ENCODE measurements at places on chromosomes 5 and 9.

GRCh38 chr5:5560016-5560415, 137.5 kb downstream of the ICE1 start:
- DNase-seq, result no peak

DNA sequence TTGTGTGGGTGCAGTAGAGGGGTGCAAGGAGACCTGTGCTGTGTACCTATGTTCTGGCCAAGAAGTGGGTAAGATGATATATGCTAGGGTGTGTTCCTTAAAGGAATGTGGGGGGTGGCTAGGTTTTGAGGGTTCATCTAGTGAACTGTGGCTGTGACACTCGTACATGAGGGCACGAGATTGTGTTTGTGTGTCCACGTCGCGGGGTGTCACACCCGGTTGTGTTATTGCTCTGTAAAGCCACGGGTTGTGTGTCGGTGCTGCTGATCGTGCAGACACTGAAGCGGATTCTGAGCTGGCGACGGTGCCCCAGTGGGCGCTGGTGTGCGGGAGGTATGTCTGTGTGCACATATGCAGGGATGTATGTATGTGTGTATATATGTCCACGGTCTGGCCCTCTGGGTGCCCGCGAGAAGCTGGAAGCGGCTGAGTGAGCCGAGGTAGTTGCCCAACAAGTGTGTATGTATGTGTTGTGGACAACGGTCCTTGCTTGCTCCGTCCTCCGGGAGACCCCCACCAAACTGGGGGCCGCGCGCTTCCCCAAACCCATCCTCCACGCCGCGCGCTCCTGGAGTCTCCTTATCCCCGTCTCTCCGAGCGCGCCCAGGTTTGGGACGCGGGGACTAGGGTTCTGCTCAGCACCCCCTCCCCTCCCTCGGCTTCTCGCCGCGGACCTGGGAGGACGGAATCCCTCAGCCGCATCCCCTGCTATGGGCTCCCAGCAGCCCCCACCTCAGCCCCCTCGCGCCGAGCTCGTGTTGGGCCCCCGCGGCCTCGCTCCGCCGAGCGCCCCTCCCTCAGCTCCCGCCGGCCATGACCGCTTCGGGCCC, 639 bp downstream of the PCDH1 start:
- DNase-seq, result no peak

DNA sequence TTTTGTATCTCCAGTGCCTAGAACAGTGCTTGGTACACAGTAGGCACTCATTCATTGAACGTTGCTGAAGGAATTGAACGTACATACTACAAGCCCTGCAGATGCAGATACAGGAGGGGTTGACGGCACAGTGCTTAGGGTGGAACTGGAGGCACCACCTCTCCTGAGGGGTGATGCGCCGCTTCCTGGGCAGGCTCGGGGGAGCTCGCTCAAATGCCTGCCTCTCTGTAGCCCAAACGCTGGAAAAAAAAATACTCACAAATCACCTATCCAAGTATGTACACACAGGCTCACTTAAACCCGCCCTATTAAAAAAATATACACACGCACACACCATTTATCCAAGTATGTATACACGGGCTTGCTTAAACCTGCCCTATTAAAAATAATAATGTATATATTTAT, 536 bp upstream of the COMMD10 start:
- no peak for DNase-seq

DNA sequence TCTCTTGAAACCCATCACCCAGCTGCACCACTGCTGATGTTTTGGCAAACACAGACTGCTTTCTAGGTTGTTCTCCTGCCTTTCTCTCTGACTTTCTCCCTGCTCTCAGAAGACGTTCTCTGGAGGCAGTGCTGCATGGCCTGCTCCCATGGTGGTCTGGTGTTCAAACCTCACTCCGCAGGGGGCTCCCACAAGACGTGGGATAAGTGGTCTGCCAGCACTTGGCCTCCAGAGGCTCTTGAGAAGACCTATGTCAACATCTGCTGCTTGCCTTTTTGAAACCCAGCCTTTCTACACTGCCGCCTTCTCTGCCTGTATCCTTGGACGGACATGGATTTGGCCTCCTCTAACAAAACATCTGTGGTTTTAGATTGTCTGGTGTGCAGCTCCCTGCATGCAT, 16.6 kb downstream of the USP20 start:
- DNase-seq, result no peak

DNA sequence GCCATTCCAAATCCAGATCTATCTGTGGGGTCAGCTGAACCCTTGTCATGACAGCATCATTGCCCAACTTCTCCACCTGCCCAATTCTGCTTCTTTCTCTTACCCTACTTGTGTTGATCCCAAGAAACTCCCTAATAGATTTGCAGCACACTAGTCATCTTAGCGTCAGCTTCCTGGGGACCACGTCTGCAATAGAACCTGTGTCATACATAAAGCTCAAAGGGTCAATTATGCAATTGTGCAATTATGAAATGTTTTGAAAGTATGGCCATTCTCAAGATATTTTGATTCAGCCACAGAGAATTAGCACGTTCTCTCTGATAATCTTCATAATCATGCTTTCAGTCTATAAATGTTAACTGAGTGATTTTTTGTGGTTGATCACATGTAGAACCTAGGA, 87.4 kb upstream of the PAPPA start:
- DNase-seq, result no peak

- no peak for DNase-seq
Observed at GRCh38 chr5:175133185-175133584, 310.8 kb downstream of the DRD1 start.

GRCh38 chr9:75880618-75881017, 9.9 kb upstream of the PCSK5 start:
- no peak for DNase-seq

DNA sequence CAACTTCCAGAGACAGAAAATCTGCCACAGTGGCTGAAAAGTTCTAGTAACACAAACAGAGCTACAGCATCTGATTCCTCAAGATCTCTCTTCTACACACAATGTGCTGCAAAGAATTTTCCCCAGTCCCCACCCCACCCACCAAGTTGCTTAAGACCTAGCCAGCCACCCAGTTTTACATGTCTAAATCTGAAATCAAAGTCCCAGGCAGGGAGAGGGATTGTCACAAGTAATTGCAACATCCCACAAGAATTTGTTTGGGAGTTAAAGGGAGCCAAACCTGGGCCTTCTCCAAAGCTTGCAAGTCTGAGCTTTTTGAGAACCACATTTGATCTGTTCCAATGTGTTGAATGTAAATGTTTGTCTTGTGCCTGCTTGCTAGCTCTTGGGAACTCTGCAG, 15.5 kb downstream of the IGIP start:
- no peak for DNase-seq

GRCh38 chr5:131965826-131966415, 20.5 kb upstream of the MEIKIN start:
- DNase-seq, result no peak

DNA sequence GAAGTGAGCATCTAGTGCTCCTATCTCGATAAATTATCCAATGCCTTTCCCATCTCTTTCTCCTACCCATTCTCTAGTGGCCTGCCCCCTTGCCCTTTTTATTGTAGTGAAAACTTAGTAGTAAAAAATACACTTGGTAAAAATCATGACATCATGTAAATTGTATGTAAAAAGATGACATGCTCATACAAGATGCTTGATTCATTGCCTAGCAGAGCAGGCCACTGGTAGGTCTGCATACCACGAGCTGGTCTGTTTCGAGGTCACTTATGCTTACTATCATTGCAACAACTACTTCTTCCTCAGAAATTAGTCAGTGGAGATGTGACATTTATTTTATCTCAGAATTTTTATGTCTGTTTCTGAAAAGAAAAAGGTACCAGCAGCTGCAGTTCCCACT, 177.3 kb downstream of the C9orf152 start:
- DNase-seq, result no peak

DNA sequence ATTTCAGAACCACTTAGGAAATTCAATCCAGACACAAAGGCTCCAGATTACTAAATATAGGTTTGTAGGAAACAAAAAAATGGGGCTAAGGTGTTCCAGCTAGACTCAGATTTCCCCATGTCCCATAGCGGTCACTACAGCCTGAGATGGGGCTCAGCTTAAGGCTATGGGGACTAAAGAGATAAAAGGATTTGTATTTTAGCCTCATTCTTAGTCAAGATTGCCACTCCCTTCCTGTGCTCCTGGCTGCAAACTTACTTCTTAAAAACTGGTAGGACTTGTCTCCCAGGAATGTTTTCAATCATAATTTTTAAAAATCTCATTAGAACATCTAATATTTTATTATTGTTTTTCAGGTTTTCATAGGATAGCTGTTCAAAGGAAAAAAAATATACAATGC, 253.8 kb upstream of the DAB2 start:
- no peak for DNase-seq

GRCh38 chr5:151745071-151745705, 13.2 kb downstream of the ATOX1 start:
- no peak for DNase-seq

DNA sequence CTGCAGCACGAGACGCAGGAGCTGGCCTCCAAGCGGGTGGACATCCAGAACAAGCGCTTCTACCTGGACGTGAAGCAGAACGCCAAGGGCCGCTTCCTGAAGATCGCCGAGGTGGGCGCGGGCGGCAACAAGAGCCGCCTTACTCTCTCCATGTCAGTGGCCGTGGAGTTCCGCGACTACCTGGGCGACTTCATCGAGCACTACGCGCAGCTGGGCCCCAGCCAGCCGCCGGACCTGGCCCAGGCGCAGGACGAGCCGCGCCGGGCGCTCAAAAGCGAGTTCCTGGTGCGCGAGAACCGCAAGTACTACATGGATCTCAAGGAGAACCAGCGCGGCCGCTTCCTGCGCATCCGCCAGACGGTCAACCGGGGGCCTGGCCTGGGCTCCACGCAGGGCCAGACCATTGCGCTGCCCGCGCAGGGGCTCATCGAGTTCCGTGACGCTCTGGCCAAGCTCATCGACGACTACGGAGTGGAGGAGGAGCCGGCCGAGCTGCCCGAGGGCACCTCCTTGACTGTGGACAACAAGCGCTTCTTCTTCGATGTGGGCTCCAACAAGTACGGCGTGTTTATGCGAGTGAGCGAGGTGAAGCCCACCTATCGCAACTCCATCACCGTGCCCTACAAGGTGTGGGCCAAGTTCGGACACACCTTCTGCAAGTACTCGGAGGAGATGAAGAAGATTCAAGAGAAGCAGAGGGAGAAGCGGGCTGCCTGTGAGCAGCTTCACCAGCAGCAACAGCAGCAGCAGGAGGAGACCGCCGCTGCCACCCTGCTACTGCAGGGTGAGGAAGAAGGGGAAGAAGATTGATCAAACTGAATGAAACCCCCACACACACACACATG, 654 bp downstream of the PURA start:
- DNase-seq, result no peak

DNA sequence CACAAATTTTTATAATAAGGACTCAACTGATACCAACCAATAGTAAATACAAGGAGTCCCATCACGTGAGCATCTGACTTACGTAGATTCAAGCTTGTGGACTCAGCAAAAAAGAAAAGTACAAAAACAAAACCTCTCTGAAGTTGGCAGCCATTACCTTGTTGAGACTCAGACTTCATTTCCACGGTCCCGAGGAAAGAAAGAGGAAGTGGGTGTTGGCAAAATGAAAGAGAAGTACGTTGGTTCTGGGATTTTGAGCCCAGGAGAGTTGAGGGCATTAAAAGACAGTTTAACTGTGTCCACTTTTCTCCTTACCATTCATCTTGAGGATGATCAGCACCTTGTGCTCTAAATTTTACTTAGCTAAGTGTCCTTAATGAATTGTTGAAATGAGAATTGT, 26.7 kb downstream of the NCBP1 start:
- DNase-seq, result no peak

DNA sequence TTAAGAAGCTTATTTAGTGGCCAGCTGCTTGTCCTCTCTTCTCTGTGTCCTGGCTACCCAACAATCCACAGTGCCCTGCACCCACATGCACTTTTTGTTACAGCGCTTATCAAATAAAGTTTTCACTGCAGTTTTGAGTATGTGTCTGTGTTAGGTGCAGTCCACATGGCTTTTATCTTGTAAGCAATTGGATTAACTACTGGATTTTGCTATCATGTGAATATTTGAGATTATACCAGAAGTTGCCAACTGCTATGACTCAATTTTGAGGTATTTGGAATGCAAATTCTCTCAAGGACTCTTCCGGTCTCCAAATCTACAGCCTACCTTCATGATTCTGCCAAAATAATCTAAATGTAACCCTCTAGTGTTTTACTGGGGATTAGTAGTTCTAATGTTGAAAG, 690.2 kb downstream of the NR2F1-AS1 start:
- DNase-seq, result no peak

DNA sequence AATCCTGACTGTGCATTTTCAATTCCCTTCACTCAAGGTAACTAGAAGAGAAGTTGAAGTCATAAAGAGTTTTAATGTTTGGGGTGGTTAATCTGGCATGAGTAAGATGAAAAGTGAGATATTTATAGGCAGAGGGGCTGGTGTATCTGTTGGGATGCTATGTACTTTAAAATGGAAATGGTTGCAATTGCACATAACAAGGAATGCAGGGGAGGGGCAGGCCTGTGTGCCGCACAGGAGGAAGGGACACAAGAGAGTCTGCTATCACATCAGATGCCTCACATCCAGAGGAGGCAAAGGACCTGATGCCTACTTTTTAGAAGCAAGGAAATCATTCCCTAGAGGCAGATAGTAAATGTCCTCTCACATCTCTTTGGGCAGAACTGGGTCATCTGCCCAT, 55.5 kb upstream of the OSMR start:
- no peak for DNase-seq

GRCh38 chr5:115686738-115687074, 60.9 kb upstream of the TMED7 start:
- DNase-seq, result no peak

DNA sequence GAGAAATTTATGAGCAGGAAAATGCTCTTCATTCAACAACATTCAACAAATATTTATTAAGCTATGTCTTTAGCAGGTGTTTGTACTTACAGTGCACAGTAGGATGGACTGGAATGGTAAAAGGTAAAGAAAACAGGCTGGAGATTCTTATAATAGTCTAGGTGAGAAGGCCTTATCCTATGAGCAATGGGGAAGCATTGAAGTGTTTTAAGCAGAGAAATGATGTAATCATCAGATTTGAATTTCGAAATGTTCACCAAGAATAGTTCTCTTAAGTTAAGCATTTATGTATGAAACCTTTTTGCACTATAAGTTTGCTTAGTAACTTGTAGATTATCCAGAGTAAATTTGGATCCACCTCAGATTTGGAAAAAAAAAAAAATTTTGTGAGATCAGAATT, 209.3 kb downstream of the NR3C1 start:
- no peak for DNase-seq

GRCh38 chr5:90174236-90174635, 235.3 kb downstream of the CETN3 start:
- DNase-seq, result no peak

- no peak for DNase-seq
Observed at GRCh38 chr9:94896512-94896911, 170.0 kb downstream of the AOPEP start.

- no peak for DNase-seq
Observed at GRCh38 chr9:133415170-133415569, 2.6 kb downstream of the REXO4 start.

- DNase-seq, result no peak
Observed at GRCh38 chr5:142006363-142007236, 6.2 kb downstream of the GNPDA1 start.

- no peak for DNase-seq
Observed at GRCh38 chr5:81969912-81970311, 1.9 kb upstream of the ATG10 start.

Measured in NCI-H1930 (cell line).